ENCODE measurements at places on chromosomes 3 and 15. TPM values are rescaled to one million over a fixed set of nuclear protein-coding genes. Genes with fewer than 3 reads are reported as not detected.

The IGSF10 gene
- 0.94 TPM for total RNA-seq

The MNS1 gene
- total RNA-seq = 1.9 TPM

The C3orf62 gene
- total RNA-seq = 1.8 TPM

The CYP19A1 gene
- total RNA-seq = 1.8 TPM

The BOC gene
- 3.5 TPM for total RNA-seq

The COL7A1 gene
- 27.0 TPM for total RNA-seq

The ZDHHC19 gene
- total RNA-seq = not detected

The PDZRN3 gene
- total RNA-seq = 33.9 TPM

The FBXW12 gene
- total RNA-seq = not detected

The SLC6A11 gene
- total RNA-seq = not detected

The GPR27 gene
- not detected for total RNA-seq

The CCR8 gene
- not detected for total RNA-seq

The PCOLCE2 gene
- 122 TPM for total RNA-seq

The FRMD5 gene
- 9.3 TPM for total RNA-seq

The CKMT1B gene
- not detected for total RNA-seq

The ST8SIA2 gene
- total RNA-seq = not detected

The FAM81A gene
- total RNA-seq = under 0.01 TPM

The USP13 gene
- 5.7 TPM for total RNA-seq

The C3orf70 gene
- 0.34 TPM for total RNA-seq

The TRIM42 gene
- total RNA-seq = not detected

The SLC15A2 gene
- total RNA-seq = under 0.01 TPM

The FOXL2 gene
- under 0.01 TPM for total RNA-seq

The ARHGEF26 gene
- total RNA-seq = 0.09 TPM

The DZIP1L gene
- total RNA-seq = 22.2 TPM

The PLA2G4E gene
- not detected for total RNA-seq

The DNAH12 gene
- total RNA-seq = under 0.01 TPM

The DOCK3 gene
- total RNA-seq = 0.16 TPM

The WDR53 gene
- total RNA-seq = 4.9 TPM

The PLCB2 gene
- total RNA-seq = under 0.01 TPM

The GRK7 gene
- not detected for total RNA-seq

The AMOTL2 gene
- total RNA-seq = 48.1 TPM

The IDH2 gene
- 37.2 TPM for total RNA-seq

The PLA1A gene
- total RNA-seq = 2.1 TPM

The PDCD10 gene
- total RNA-seq = 38.1 TPM

The NR1I2 gene
- total RNA-seq = under 0.01 TPM

The CADPS gene
- 19.2 TPM for total RNA-seq

The BTLA gene
- 0.16 TPM for total RNA-seq

The SLC2A2 gene
- not detected for total RNA-seq

The LRRN1 gene
- not detected for total RNA-seq

The LYZL4 gene
- total RNA-seq = not detected

The ABCF3 gene
- 57.1 TPM for total RNA-seq

The GATM gene
- 0.16 TPM for total RNA-seq

The FGF12 gene
- total RNA-seq = not detected

The CEMIP gene
- 27.4 TPM for total RNA-seq

The ZMYND10 gene
- total RNA-seq = 1.3 TPM

The POLQ gene
- 1.9 TPM for total RNA-seq

The ITIH4 gene
- total RNA-seq = 1.7 TPM

The PSTPIP1 gene
- total RNA-seq = not detected

The UBAP1L gene
- 0.95 TPM for total RNA-seq

The GABRB3 gene
- total RNA-seq = 0.16 TPM

The SLC24A5 gene
- total RNA-seq = not detected

The CPLX3 gene
- under 0.01 TPM for total RNA-seq

The TRPM1 gene
- not detected for total RNA-seq

The HRG gene
- not detected for total RNA-seq

The AQP9 gene
- not detected for total RNA-seq

The PPCDC gene
- total RNA-seq = 5.0 TPM

The ISL2 gene
- 6.7 TPM for total RNA-seq

The EPM2AIP1 gene
- total RNA-seq = 10.1 TPM
